Stimulated activated CD8-positive, alpha-beta memory T cell treated with anti-CD3 and anti-CD28 coated beads, Interleukin-4, amount 100 ng/mL, for 1 hour (primary cell): ENCODE measurements at places on chromosomes 4 and X.

DNA sequence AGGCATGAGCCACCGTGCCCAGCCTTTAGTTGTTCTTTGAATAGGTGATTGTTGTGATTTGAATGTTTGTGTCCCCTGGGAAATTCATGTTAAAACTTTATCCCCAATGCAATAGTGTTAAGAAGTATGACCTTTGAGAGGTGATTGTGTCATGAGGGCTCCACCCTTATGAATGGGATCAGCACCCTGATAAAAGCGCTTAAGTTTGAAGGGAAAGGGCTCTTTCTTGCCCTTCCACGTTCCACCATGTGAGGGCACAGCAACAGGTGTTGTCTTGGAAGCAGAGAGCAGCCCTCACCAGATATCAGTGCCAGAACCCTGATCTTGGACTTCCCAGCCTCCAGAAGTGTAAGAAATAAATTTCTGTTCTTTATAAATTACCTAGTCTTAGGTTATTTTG is 33.7 kb upstream of the RP2 start:
- DNase-seq, result no peak

DNA sequence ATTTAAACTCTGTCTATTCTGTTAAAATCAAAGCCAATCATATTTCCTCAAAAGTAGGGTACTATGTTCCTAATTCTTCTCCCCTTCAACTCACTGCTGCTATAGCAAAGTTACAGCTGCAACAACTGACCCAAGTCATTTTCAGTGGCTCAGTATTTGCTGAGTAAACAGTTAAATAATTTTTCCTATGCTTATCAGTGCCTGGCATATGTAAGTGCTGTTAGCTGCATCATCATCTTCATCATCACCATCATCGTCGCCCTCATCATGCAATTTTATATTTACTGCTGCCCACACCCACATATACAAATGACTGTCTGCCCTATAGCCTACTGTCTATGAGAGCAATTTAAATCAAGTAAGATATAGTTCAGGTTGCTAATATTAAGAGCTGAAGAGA is 21.9 kb downstream of the COQ2 start:
- DNase-seq, result no peak

DNA sequence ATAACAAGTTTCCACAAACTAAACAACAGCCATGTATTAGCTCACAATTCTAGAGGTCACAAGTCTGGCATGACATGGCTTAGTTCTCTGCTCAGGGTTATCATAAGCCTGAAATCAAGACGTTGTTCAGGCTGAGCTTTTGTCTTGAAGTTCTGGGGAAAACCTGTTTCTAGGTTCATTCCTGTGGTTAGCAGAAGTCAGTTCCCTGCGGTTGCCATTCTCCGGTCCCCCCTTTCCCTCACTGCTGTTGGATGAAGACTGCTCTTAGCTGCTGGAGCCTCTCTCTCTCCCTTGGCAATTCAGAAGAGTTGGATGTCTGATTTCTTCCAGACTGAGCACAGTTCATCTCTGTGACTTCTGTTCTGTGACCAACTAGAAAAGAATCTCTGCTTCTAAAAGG is 962.6 kb downstream of the PCDH7 start:
- DNase-seq, result no peak

GRCh38 chr4:23897564-23898109 is 7.8 kb upstream of the PPARGC1A start:
- DNase-seq, result no peak

- DNase-seq, result no peak
Observed at GRCh38 chr4:101037249-101037648, 310.1 kb downstream of the PPP3CA start.
